Foreskin keratinocyte (primary cell): ENCODE measurements at places on chromosomes 1 and 21.

GRCh38 chr1:165823552-165824268 lies 3.7 kb upstream of the UCK2 start:
- DNase-seq: no peak

DNA sequence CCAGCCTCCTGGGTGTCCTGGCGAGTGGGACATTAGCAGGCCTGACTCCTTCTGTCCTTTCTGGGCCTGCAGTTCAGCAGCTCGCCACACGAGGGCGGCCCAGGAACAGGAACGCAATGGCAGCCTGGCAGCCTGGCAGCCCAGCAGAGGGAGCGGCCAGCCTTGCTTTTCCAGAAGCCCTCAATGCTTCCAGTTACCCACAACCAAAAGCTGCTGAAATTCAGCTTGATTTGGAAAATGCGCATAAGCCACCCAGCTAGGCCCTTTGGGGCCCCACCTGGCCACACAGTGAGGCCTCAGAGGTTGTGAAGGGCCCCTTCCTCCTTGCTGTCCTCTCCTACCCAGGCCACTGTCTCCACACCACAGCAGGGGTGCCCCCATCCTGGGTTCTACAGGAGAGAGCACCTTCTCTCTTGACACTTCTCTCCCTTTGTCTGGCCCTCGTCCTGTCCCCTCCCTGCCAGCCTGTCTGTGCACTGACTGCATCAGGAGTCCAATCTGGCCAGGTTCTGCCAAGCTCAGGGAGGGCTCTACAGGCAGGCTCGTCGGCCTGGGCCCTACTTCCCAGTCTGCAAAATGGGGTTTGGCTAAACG lies 103.4 kb upstream of the VAMP3 start:
- DNase-seq: peak; percentile 52

GRCh38 chr1:24925082-24925779 lies 4.8 kb downstream of the RUNX3 start:
- no peak for DNase-seq

GRCh38 chr1:2368053-2368744 lies 23.2 kb downstream of the MORN1 start:
- DNase-seq: no peak

DNA sequence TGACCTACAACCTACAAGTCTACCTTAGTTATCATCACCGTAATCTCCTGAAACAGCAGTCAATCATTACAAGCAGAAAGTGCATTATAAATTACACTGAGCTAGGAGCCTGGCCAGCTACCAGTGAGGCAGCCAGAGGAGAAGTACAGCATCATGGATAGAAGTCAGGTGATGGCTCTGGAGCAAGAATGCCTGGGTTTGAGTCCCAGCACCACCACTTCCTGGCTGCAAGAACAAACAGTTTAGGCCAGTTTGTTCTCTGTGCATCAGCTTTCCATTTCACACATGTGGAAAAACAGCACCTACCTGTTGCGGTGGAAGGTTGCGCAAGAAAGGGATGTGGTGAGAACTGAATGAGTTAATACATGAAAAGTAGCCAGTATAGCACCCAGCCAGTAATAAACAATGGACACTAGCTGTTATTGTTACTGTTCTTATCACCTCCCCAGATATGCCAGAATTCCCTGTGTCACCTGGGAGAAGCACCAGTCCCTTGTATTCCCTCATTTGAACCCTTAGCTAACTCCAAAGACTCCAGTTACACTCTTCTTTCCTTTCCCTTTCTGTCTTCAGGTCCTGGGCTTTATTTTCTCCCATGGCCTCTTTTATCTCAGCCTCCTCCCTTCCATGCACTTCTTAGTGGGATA lies 9.0 kb downstream of the CREG1 start:
- peak; percentile 87 for DNase-seq

DNA sequence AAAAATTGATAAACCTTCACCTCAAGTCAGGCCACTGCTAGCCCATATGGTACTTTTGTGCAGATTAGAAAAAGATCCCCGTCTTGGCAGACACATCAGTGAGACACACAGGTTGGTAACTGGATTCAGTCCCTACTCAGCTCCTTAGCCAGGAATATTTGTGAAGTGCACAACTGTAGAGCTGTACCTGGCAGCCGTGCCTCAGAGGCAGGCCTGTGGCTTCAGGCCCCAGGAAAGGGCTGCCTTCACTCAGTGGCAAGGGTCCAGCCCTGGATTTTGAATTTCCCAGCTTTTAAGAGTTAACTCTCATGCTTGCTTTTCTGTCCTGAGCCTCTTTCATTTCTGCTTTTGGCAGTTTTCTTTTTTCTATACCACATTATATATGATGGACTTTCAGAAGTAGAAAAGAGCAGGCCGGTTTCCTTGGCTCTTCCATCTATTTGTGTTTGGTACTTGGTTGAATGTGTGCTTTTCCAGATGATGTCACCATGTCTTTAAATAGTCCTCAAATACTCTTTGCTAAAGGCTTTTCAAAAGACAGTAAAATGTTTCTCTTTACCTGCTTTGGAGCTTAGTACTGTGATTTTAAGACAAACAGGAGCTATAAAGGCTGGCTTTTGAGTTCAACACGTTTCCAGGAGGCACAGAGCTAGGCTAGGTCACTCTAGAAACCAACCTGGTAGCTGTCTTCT lies 186.6 kb downstream of the AK5 start:
- DNase-seq: no peak

GRCh38 chr1:27360159-27361043 lies 6.4 kb downstream of the MAP3K6 start:
- no peak for DNase-seq

DNA sequence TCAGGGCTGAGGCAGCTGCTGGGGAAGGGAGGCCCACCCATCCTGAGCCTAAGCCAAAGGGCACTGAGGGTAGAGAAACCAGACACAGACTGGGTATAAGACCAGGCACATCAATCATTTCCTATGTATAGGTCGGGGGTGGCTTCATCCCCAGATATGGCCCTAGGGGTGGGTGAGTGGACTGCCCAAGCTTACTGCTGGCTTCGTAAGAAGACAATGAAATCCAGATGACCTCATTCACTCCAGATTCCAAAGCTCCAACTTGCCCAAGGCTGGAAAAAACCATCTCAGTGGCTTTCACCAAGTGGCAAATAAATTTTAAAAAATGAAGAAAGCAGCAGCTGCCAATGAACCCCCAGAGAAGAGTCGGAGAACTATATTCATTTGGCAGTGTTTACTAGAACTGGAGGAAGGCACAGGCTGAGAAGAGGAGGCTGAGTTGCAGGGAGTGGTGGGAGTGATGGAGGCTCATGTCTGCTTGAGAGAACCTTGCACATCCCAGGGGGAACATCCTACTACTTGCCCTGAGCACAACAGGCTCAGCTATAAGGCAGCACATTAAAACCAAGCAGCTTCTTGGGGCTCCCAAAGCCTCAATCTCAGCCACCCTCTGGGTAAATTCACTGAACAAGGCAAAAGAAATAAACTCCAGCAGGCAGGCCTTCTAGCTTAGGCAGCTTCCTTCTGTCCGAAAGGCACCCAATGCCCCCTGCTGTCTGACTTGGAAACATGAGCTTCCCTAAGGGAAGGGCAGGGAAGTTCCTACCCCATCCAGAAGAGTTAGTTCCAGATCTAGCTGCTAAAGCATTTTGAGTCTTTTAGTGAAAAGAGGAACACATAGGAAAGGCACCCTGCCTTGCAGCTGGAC lies 14.1 kb downstream of the PEA15 start:
- peak; percentile 45 for DNase-seq

- peak; percentile 55 for DNase-seq
Observed at GRCh38 chr1:24047110-24047477, 64.8 kb downstream of the MYOM3 start.

GRCh38 chr1:200850554-200850953 lies 22.2 kb upstream of the GPR25 start:
- DNase-seq: no peak

DNA sequence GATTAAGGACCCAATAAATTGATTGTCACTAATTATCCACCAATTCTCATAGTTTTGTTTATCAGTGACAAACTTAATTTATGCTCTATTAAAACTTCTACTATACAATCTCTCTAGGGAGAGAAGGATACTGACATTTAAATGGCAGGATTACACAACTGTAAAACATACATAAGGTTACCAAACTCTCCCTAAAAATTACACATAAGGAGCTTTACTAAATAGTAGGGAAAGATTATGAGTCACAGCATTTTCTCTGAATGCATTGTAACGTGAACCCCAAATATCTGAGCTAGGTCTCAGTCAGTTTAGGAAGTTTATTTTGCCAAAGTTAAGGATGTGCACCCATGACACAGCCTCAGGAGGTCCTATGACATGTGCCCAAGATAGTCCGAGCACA lies 2140.6 kb downstream of the NCAM2 start:
- DNase-seq: no peak

GRCh38 chr1:89610457-89611011 lies 22.4 kb upstream of the LRRC8C start:
- DNase-seq: no peak

- DNase-seq: no peak
Observed at GRCh38 chr1:38658883-38659282, 200.7 kb downstream of the RRAGC start.

- peak; percentile 31 for DNase-seq
Observed at GRCh38 chr1:46333300-46334029, 7.1 kb upstream of the NSUN4 start.

- no peak for DNase-seq
Observed at GRCh38 chr1:163230827-163231226, 28.1 kb upstream of the RGS5 start.

DNA sequence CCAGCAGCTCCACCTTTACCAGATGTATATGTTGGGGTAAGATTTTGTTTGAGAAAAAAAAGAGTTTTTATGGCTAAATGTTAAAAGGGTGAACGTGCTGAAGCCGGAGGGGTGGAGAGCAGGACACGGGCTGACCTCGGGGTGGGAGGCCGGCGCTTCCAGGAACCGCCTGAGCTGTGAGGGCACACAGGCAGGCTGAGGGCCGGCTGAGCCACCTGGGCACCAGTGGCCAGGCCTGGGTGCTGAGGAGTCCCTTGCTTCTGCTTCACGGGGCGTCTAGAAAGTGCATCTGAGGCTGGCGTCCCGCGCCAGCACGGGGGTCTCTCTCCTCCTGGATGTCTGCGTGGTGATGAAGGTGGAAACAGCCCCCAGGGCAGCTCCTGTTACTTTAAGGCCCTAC lies 33.6 kb upstream of the ADARB1 start:
- DNase-seq: no peak

DNA sequence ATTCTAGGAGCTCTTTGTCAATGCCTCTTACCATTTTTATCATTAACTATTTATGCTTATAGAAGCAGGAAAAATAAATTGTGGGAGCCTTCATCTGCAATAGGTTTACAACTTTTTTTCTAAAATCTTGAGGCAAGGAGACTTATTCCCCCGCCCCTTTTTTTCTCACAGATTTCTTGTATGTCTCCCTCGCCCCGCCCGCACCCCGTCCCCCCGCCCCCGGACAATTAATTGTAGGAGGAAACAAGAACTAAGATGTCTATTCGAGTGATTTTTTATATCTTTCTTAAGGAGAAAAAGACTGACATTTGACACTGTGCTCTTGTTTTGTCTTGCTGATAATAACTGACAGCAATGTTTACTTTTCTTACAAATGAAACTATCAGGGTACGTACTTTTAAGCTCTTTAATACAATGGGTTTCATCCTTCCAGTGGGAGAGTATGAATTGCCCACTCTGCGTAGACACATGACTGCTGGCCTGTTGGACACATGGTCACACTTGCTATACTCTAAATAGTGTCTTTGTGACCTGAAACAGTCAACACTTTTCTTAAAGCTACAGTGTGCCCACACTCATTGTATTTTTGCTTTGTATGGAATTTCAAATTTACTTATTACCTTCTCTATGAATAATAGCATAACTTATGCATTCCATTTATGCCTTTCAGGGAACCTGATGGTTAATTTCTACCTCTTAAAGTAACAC lies 1.5 kb upstream of the IVNS1ABP start:
- DNase-seq: no peak

DNA sequence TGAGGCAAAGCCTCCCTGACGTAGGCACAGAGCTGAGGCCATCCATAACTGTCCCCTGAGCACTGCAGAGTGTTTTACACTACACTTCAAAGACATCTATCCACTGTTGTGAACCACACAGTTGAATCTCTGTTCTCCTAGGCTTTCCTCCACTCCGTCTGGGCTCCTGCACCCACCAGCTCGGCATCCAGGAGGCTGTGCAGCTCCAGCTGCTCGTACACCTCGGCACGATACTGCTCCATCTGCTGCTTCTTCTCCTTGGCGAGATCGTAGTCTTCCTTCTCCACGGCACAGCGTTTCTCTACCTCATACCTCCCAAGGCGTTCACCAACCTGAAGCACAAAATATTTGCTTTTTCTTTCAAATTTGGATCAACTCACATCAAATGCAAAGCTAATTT lies 18.2 kb downstream of the CEP104 start:
- DNase-seq: no peak

GRCh38 chr1:67889953-67890567 lies 56.8 kb upstream of the GNG12 start:
- peak; percentile 84 for DNase-seq

DNA sequence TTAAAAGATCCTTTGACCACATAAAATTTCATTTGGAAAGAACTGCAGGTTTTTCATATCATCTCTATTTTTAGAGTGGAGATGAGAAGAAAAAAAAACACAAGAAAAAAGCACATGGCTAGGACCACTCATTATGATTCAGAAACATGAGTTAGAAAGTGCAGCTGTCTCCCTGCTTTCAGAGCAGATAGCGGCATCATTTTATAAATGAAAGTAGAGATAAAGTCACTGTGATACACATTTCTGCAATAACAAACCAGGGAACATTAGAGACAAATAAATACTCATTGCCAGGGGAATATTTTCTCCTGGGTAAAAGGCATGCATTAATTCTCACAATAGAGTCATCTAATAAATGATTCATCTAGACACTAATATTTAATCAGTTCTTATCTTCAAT lies 87.5 kb upstream of the PLPPR4 start:
- DNase-seq: no peak

- DNase-seq: peak; percentile 54
Observed at GRCh38 chr21:37829447-37829846, 86.8 kb downstream of the KCNJ6 start.

DNA sequence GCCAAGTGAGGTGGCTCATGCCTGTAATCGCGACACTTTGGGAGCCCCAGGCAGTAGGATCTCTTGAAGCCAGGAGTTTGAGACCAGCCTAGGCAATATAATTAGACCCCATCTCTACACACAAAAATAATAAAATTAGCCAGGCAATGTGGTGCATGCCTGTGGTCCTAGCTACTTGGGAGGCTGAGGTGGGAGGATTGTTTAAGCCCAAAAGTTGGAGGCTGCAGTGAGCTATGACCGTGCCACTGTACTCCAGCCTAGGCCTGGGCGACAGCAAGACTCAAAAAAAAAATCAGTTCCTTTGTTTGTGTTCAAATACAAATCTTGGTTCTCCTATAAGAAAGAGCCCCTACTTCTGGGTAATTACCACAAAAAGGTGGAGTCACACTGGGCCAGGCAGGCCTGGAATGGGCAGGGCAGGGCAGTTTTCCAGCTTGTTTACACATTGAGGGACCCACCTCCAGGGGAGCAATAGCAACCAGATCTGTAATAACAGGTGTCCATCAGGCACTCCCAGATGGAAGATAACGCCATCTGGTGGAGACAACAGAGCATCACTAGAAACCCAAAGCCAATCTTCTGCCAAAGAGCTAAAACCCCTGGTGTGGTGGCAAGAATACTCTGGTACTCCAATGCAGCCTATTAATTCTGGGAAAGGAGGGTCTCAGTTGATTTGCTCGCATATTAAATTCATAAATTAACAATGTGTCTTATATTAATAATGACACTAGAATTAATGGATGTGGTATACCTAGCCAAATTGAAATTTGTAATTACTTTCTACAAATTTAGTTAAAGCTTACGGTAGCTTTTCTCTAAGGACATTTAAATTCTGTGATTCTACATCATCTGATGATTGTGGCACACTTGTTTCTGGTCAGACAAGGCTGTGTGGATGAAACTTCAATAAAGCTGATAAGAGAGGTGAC lies 13.2 kb downstream of the PPP1R15B start:
- peak; percentile 56 for DNase-seq

- DNase-seq: no peak
Observed at GRCh38 chr21:44701541-44701940, 4.6 kb downstream of the KRTAP10-12 start.
